ENCODE measurements at places on chromosomes 4 and X. TPM values are rescaled to one million over a fixed set of nuclear protein-coding genes. Genes with fewer than 3 reads are reported as not detected.

SHROOM4 gene
- 3.0 TPM for total RNA-seq

MMRN1 gene
- 0.37 TPM for total RNA-seq

RAB41 gene
- total RNA-seq, result not detected

MGARP gene
- total RNA-seq, result 2.5 TPM

DNA sequence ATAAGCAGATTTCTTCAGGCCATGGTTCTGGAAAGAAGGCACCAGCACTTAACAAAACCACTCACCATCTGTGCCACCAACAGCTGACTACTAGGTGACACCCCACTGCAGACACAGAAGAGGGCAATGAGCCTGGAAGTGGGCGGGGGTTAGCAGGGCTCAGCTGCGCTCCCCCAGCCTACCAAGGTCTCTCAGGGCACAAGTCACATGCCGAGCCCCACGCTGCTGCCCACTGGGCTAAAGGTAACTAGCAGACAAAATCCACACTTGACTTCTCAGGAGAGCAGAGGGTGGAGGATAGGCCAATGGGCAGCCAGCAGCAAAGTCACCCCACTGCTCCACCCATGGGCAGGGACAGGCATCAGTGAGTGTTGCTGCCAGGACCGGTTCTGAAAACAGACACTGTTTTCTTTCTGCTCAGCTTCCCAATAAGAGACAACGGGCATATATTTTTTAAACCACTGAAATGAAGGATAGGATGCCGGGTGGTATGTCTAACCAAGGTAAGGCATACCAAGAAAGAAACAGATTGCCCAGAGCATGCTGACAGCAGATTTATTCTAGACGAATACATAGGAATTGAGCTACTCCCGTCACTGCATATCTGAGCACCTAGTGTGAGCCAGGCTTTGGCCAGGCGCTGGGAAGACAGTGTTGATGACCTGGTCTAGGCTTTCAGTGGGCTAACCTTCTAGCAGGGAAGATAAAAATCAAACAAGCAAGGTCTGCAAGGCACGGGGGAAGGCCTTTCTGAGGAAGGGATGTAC is 20.1 kb downstream of the ACSL1 start:
- no peak for DNase-seq
- H3K27ac ChIP-seq, result no peak overlapping the region
- H3K4me3 ChIP-seq, result no peak overlapping the region
- H3K27me3 ChIP-seq, result peaks cover 100% of the 10 kb centered on the region
- H3K4me1 ChIP-seq, result peaks cover 8% of the 10 kb centered on the region

- no peak for DNase-seq
- H3K4me1 ChIP-seq, result no peaks in the 10 kb centered on the region
- no peak overlapping the region for H3K4me3 ChIP-seq
- no peaks in the 10 kb centered on the region for H3K36me3 ChIP-seq
- no peaks in the 10 kb centered on the region for H3K27me3 ChIP-seq
- no peak overlapping the region for H3K27ac ChIP-seq
Observed at GRCh38 chrX:55004231-55004630, 4.1 kb downstream of the APEX2 start.

GRCh38 chrX:53263597-53264094 is 17.7 kb downstream of the IQSEC2 start:
- no peaks in the 10 kb centered on the region for H3K4me1 ChIP-seq
- no peak overlapping the region for H3K4me3 ChIP-seq
- no peaks in the 10 kb centered on the region for H3K27me3 ChIP-seq
- H3K36me3 ChIP-seq, result no peaks in the 10 kb centered on the region

- H3K27me3 ChIP-seq, result no peaks in the 10 kb centered on the region
- no peaks in the 10 kb centered on the region for H3K4me1 ChIP-seq
- no peaks in the 10 kb centered on the region for H3K36me3 ChIP-seq
- H3K27ac ChIP-seq, result no peak overlapping the region
Observed at GRCh38 chr4:94508806-94509205, 57.1 kb downstream of the PDLIM5 start.

- H3K27me3 ChIP-seq, result no peaks in the 10 kb centered on the region
- no peaks in the 10 kb centered on the region for H3K36me3 ChIP-seq
- DNase-seq, result no peak
Observed at GRCh38 chrX:131724292-131724691, 180.4 kb downstream of the OR13H1 start.

DNA sequence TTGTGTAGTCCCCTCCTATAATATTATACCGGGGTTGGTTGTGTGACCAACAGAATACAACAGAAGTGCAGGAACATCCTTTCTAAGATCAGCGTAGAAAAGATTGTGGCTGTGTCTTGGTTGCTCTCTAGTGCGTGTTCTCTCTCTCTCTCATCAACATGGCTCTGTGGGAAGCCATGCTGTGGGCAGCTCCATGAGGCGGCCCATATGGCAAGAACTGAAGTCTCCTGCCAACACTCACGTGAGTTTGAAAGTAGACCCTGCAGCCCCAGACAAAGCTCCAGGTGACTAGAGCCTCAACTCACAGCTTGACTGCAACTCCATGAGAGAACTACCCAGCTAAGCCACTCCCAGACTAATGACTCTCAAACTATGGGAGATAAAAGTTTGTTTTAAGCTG is 118.7 kb downstream of the TSPAN5 start:
- H3K27ac ChIP-seq, result no peak overlapping the region
- H3K4me3 ChIP-seq, result no peak overlapping the region
- no peaks in the 10 kb centered on the region for H3K36me3 ChIP-seq
- no peak for DNase-seq

DNA sequence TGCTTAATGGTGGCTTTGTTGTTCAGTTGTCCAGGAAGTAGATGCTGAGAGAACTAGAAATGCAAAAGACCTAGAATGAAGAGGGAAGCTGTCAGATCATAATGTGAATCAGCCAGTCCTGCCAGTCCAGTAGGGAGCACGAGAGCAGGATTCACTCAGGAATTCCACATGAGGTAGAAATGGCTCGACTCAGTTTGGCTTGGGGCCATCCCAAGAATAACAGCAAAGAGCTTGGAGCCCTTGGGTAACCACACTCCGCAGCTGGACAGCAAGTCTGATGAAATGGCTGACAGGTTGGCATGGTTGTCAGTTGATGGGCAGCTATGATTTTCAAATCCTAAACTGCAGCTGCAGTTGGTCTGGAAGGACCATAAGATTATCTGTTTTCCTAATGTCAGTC is 44.5 kb upstream of the WDR1 start:
- no peak for DNase-seq
- peaks cover under 1% of the 10 kb centered on the region for H3K27me3 ChIP-seq
- H3K36me3 ChIP-seq, result no peaks in the 10 kb centered on the region
- H3K27ac ChIP-seq, result no peak overlapping the region
- no peaks in the 10 kb centered on the region for H3K4me1 ChIP-seq
- no peak overlapping the region for H3K4me3 ChIP-seq

DNA sequence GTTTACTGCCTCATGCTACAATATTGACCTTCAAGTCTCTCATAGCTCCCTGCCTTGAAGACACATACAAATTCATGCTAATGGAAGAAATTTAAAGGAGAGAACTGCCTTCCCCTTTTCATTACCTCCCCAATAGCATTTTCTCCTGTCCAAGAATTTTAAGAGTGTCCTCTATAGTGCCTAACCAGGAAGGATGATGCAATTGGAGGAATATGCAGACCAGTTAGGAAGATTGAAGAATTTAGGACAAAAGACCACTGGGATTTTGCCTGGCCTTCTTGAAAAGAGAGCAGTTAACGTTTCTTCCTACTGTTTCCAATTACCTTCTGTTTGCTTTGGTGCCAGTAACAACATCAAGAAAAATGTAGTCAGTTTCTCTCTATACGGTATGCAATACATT is 443.9 kb downstream of the INPP4B start:
- peaks cover 30% of the 10 kb centered on the region for H3K4me1 ChIP-seq
- no peak overlapping the region for H3K27ac ChIP-seq
- H3K4me3 ChIP-seq, result no peak overlapping the region
- no peak for DNase-seq

GRCh38 chr4:87192145-87192919 is 28.1 kb downstream of the KLHL8 start:
- no peaks in the 10 kb centered on the region for H3K36me3 ChIP-seq
- no peak overlapping the region for H3K27ac ChIP-seq
- no peaks in the 10 kb centered on the region for H3K4me1 ChIP-seq
- H3K4me3 ChIP-seq, result no peak overlapping the region

GRCh38 chr4:20878806-20879205 is 178.5 kb downstream of the PACRGL start:
- H3K4me1 ChIP-seq, result no peaks in the 10 kb centered on the region
- H3K27ac ChIP-seq, result no peak overlapping the region
- no peaks in the 10 kb centered on the region for H3K36me3 ChIP-seq

GRCh38 chrX:155048977-155049619 is 21.8 kb downstream of the CMC4 start:
- no peak overlapping the region for H3K27ac ChIP-seq
- DNase-seq, result peak; percentile 73
- no peaks in the 10 kb centered on the region for H3K4me1 ChIP-seq
- H3K4me3 ChIP-seq, result no peak overlapping the region
- H3K27me3 ChIP-seq, result no peaks in the 10 kb centered on the region

DNA sequence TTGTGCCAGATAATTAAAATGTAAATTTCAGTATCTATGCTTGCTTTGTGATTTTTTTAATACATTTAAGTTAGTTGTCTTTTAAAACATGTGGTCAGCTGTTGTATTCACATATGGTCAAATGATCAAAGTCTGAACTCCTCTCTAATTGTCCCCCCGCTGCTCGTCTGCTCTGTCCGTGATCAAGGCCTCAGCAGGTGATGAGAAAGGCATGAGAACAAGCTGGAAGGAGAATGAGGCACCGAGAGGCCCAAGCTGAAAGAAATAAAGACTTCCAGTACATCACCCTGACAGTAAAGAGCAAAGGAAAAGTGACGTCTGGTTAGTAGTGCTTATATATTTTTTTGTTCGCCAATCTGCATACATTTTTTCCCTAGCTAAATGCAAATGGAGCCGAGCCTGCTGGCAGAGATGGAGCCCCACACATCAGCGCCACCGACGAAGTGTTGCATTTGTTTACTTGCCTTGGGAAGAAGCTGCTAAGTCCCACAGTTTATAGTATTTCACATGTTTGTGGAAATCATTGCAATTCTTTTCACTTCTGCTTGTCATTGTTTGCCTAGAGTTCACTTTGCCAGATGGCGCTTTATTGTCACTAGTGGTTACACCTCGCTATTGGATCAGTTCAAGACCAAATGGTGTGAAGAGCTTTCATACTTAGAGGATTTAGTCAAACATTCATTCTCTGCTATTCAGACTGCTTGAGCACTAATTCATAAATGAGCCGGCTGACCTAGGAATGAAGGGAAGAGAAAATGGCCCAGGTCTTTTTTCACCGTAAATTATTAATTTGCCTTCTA is 181.5 kb downstream of the ZIC3 start:
- H3K4me3 ChIP-seq, result peak overlapping the region; percentile 34
- no peaks in the 10 kb centered on the region for H3K27me3 ChIP-seq
- H3K4me1 ChIP-seq, result peaks cover 64% of the 10 kb centered on the region
- peak; percentile 70 for DNase-seq
- H3K27ac ChIP-seq, result peak overlapping the region; percentile 85

Data from neural progenitor cell (in vitro differentiated cells).